ENCODE measurements at places on chromosomes 13 and 19. TPM values are rescaled to one million over a fixed set of nuclear protein-coding genes. Genes with fewer than 3 reads are reported as not detected.

The GPC6 gene
- 0.13 TPM for total RNA-seq

The DLEU7 gene
- total RNA-seq, result not detected

The IL27RA gene
- total RNA-seq, result 3.3 TPM

The NAPA gene
- total RNA-seq, result 74.5 TPM
